Kidney (tissue), 22 donors: ENCODE measurements at places on chromosomes 6 and 20. TPM values are rescaled to one million over a fixed set of nuclear protein-coding genes. Genes with fewer than 3 reads are reported as not detected.
A peak's percentile ranks its signal among the peaks of the same experiment; 100 is the strongest.

- no peaks in the 10 kb centered on the region for H3K4me1 ChIP-seq
- H3K27me3 ChIP-seq: no peaks in the 10 kb centered on the region
- no peak overlapping the region for H3K27ac ChIP-seq
Observed at GRCh38 chr6:109164331-109164730, 69.0 kb downstream of the CEP57L1 start.

Gene DLK2
- 0.50 TPM for total RNA-seq

DNA sequence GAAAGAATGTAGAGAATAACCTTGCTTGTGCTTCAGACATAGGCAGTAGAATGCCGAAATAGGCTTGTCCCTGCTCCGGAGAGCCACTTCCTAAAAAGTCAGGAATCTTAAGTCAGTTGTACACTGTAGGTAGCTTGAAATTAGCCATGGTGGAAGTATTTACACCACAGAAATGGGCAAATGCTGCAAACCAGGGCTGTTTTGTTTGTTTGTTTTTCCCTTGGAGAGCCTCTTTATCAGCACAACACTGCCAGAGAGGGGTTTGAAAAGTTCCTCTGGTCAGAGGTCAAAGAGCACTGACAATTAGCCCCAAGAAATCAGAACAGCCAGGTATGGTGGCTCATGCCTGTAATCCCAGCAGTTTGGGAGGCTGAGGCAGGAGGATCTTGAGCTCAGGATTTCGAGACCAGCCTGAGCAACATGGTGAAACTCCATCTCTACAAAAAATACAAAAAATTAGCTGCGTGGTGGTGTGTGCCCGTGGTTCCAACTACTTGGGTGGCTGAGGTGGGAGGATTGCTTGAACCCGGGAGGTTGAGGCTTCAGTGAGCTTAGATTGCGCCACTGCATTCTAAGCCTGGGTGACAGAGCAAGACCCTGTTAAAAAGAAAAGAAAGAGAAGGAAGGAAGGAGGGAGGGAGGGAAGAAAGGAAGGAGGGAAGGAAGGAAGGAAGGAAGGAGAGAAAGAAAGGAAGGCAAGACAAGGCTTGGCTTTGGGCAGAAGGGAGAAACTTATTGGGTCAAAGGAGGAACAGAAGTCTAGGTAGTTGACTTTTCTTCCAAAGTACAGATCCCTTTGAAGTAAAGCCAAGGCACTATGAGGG is 61.0 kb upstream of the ZMYND8 start:
- H3K27ac ChIP-seq: no peak overlapping the region
- no peaks in the 10 kb centered on the region for H3K27me3 ChIP-seq
- no peaks in the 10 kb centered on the region for H3K36me3 ChIP-seq
- no peak for DNase-seq
- no peaks in the 10 kb centered on the region for H3K4me1 ChIP-seq

DNA sequence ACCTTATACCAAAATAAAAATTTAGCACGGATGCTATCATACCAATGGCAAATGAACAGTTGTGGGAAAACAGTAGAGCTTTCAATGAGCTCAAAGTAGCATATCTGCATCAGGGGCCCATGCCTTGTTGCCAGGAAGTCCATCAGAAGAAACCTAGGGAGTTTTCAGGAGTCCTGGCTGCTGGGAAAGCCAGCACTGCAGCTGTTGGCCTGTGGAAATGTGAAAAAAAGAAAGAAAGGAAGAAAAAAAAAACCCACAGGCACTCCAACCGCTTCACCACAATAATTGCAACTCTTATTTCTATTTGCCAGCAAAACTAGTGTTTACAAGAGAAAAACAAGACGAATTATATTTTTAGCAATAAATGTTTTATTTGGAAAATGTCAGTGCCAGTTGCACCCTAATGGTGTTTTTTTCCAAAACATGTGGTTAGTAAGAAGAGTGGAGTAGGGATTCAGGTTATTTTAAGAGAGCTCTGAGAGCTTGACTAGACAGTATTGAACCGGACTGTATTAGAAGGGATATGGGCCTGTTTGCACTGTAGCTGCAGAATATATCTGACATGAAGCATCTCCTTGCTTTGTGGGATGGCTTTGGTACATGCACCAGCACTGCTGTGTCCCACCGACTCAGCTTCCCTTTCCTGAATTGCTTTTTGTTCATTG is 137.3 kb downstream of the CCDC170 start:
- no peak for DNase-seq
- no peaks in the 10 kb centered on the region for H3K36me3 ChIP-seq
- no peaks in the 10 kb centered on the region for H3K4me1 ChIP-seq
- H3K27ac ChIP-seq: no peak overlapping the region
- H3K4me3 ChIP-seq: no peak overlapping the region

Gene TMEM74B
- total RNA-seq: 0.54 TPM

Gene LY6G5B
- total RNA-seq: 15.1 TPM

GRCh38 chr6:13304580-13305260 is 23.6 kb downstream of the TBC1D7 start:
- no peaks in the 10 kb centered on the region for H3K27me3 ChIP-seq
- no peak overlapping the region for H3K4me3 ChIP-seq
- H3K36me3 ChIP-seq: peaks cover 6% of the 10 kb centered on the region
- H3K27ac ChIP-seq: no peak overlapping the region
- DNase-seq: no peak

DNA sequence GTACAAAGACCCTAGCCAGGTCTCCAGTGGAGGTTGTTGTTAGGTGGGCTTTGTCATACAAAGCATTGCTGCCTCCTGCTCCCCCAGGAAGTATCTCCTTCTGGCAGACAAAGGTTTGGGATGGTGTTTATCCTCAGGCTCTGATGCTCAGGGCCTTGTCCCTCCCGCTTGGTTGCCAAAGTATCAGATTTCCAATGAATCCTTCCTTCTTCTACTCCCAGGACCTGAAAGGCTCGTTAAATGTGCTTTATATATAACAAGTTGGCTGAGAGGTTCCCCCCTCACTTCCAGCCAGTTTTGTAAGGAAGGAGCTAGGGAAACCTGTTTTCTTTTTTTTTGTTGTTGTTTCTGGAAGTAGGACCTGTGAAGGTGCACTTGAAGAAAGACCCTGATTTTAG is 14.4 kb downstream of the PTK7 start:
- no peaks in the 10 kb centered on the region for H3K27me3 ChIP-seq
- H3K4me1 ChIP-seq: peaks cover 15% of the 10 kb centered on the region
- DNase-seq: no peak
- no peak overlapping the region for H3K27ac ChIP-seq
- no peaks in the 10 kb centered on the region for H3K36me3 ChIP-seq

DNA sequence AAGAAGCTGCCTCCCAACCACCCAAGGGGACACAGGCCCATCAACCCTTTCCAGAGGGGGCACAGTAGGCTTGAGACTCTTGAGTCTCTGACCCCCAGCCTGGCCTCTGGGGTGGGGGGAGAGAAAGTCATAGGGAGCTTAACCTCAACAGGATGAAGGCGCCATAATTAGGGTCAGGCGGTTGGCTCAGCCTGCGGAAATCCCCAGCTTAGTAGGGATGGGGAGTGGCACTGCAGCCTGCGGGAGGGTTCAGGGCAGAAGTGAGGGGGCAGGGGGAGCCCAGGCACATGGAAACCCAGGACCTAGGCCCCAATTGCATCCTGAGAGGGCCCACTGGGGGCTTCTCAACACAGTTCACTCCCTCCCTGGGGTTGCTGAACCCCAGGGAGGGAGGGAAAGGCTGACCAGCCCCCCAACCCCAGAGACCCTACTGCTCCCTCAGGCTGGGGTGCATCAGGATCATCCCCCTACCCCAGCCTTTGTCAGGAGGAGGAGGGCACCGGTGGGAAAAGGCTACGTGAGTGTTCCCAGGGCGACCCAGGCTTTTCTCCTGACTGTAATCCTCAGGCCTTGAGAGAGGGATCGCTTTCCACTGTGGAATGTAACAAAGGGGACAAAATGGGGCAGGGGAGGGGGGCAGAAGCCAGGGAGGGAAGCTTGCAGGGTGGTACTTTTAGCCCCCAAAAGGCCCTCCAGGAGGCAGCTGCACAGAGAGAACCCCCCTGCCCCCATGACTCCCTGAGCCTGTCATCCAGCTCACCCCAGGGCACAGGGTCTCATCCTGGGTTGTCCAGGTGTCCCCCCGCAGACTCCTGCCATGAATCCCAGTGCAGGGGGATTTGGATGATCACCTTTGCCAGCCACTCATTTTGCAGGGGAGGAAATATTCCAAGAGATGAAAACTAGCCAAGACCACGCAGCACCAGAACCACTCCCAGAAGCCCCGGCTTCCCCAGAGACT is 46.4 kb downstream of the MRPL14 start:
- H3K27ac ChIP-seq: no peak overlapping the region
- H3K4me1 ChIP-seq: peaks cover 5% of the 10 kb centered on the region
- H3K36me3 ChIP-seq: no peaks in the 10 kb centered on the region
- H3K4me3 ChIP-seq: no peak overlapping the region

DNA sequence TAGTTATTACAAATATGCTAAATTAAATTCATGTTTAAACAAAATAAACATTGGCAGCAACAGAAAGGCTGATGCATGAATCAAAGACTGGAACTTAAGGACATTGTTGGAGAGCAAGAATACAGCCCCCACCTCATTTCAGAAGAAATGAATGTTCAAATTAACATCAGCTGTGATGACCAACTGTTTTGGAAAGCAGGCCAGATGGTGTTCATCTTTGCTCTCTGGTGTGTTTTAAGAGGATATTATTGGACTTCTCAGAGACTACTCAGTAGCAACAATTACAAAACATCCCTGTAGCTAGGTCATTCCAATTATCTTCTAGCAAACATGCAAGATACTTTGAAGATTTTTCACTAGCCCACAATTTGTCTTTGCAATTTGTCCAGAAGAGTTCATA is 118.6 kb upstream of the DOK5 start:
- H3K27ac ChIP-seq: no peak overlapping the region
- H3K4me1 ChIP-seq: no peaks in the 10 kb centered on the region
- DNase-seq: no peak
- no peaks in the 10 kb centered on the region for H3K27me3 ChIP-seq

Gene SPATS1
- total RNA-seq: not detected

DNA sequence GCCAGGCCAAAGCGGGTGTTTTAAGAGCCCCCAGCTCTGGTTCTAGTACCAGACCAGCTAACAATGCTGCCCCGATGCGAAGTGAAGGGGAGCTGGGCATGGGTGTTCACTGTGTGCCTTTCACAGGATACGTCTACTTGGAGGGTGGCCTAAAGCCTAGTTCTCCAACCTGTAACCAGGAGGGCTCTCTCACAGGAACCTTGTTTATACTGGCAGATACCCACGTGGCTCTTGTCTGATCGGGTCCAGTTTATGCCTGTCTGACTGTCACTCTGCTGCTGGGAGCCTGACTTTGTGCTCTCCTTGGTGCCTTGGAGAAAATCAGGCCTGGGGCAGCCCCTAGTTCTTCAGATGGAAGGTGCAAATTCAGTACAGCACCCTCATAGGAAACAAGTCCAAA is 60.2 kb upstream of the RNF144B start:
- H3K27me3 ChIP-seq: no peaks in the 10 kb centered on the region
- no peak overlapping the region for H3K4me3 ChIP-seq
- DNase-seq: no peak
- no peaks in the 10 kb centered on the region for H3K36me3 ChIP-seq
- H3K27ac ChIP-seq: peak overlapping the region; percentile 88
- peaks cover 10% of the 10 kb centered on the region for H3K4me1 ChIP-seq

GRCh38 chr6:111011360-111012142 is 29.7 kb downstream of the RPF2 start:
- H3K27ac ChIP-seq: no peak overlapping the region
- H3K4me1 ChIP-seq: no peaks in the 10 kb centered on the region
- H3K36me3 ChIP-seq: peaks cover 16% of the 10 kb centered on the region
- no peak overlapping the region for H3K4me3 ChIP-seq

DNA sequence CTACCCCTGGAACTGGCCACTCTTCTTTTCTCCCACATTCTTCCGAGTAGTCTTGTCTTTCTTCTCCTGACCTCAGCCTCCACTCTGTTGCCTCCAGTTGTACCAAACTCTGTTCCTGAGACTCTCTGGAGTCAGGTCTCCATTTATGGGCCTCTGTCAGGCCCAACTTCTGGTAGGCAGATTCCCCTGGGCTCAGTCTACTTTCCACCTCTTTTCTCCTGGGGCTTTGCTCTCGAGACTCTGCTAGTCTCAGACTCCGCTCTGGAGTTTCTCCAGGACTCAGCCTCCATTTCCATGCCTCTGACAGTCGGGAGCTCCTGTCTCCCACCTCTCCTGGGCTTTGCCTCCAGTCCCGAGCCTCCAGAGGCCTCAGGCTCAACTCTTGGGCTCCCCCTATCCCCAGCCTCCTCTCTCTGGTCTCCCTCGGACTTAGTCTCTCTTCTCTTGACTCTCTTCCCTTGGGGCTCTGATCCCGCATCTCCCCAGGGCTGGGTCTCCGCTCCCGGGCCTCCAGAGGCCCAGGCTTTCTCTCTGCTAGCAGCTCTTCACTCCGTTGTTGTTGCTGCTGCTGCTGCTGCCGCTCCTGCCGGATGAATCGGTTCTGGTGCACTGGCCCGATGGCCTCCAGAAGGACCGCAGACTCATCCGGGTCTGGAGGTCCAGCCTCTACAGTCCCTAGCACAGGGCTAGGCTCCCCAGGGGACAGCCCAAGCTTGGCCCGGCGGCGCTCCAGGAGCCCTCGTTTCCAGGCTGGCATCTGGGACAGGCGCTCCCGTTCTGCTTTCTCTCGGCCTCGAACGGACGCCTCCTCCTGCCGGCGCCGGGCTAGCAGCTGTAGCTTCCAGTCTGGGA is 1.1 kb downstream of the PPP1R18 start:
- H3K27ac ChIP-seq: peak overlapping the region; percentile 97
- H3K4me1 ChIP-seq: peaks cover 18% of the 10 kb centered on the region
- no peaks in the 10 kb centered on the region for H3K36me3 ChIP-seq
- no peak for DNase-seq

Gene BANF2
- not detected for total RNA-seq

Gene PTK7
- total RNA-seq: 55.2 TPM

Gene GHRH
- total RNA-seq: not detected

DNA sequence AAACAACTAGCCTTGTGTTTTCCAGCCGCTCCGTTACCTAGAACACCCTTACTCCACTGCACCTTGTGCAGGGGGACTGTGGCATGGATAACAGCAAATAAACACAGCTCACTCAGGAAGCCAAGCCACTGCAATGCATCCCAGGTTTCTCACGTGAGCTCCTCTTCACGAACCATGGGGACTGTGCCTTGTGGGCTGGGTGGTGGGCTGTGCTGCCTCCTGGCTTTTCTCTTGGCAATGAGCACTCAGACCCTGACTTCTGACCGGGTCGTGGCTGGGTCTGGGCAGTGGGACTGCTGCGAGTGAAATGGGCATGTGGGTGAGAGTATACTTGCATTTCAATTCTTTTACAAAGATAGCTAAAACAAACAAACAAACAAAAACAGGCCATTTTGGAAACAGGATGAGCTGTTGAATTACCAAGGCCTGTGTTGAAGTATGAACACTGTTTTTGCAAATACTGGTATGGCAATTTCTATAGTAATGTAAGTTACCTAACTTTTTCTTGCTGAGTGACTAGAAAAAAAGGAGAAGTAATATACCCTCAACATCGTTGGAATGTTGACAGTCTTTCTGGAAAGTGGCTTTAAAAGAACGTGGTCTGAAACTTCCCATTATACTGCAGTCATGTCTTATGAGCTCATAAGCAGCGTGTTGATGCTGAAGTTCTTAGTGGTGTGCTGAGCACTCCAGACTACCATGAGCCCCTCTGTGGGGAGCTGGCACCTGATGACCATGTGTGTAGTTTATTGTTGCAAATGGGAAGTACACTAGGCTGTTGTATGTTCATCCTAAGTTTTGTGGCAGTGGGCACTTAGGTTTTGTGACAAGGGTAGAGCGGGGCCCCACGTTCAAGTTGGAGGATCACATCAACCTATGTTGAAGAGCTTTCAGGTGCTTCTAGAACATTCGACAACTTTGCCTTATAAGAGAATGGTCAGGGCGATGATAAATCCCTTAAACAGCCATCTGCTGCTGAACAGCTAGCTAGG is 120.4 kb downstream of the ARMC2 start:
- H3K27me3 ChIP-seq: no peaks in the 10 kb centered on the region
- no peaks in the 10 kb centered on the region for H3K4me1 ChIP-seq
- no peaks in the 10 kb centered on the region for H3K36me3 ChIP-seq
- H3K4me3 ChIP-seq: no peak overlapping the region
- H3K27ac ChIP-seq: no peak overlapping the region

Gene SLC17A5
- 15.5 TPM for total RNA-seq
